ENCODE measurements at places on chromosomes 13 and 19. TPM values are rescaled to one million over a fixed set of nuclear protein-coding genes. Genes with fewer than 3 reads are reported as not detected.

The ZNF763 gene
- total RNA-seq = 2.2 TPM

The OLFM4 gene
- not detected for total RNA-seq

The DNAJC3 gene
- 26.4 TPM for total RNA-seq

The FREM2 gene
- total RNA-seq = not detected

The CERS1 gene
- not detected for total RNA-seq

The DYRK1B gene
- 14.2 TPM for total RNA-seq

The ZNF667 gene
- total RNA-seq = not detected
